ENCODE measurements at places on chromosomes 2 and 18.

- ATAC-seq: no peak
Measured at GRCh38 chr2:232761301-232761907, 15.0 kb downstream of the KCNJ13 start.

DNA sequence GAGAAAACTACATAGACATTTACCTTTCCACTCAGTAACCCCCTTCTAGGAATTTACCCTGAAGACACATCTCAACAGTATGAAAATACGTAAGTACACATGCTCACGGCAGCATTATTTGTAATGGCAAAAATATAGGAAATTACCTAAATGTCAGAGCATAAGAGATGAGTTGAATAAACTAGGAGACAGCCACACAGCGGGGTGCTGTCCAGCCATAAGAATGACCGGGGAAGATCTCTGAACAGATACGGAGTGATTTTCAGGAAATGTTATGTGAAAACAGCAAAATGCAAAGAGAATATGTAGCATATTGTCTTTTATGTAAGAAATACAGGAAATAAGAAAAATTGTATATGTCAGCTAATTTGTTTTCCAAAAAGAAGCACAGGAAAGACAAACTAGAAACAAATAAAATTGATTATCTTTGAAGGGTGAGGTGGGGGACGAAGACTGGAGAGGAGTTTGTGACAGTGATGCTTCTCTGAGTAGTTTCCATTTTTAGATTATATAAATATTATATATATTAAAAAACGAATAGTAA is 195.4 kb downstream of the HAUS1 start:
- no peak for ATAC-seq

- ATAC-seq: no peak
Measured at GRCh38 chr2:96930351-96931010, 55.9 kb downstream of the FAM178B start.

- peak; percentile 25 for ATAC-seq
Measured at GRCh38 chr2:198106621-198107385, 302.4 kb downstream of the PLCL1 start.

GRCh38 chr2:130949954-130950353 is 113.2 kb downstream of the ARHGEF4 start:
- ATAC-seq: no peak

- no peak for ATAC-seq
Measured at GRCh38 chr18:48607056-48607984, 68.5 kb downstream of the CTIF start.

DNA sequence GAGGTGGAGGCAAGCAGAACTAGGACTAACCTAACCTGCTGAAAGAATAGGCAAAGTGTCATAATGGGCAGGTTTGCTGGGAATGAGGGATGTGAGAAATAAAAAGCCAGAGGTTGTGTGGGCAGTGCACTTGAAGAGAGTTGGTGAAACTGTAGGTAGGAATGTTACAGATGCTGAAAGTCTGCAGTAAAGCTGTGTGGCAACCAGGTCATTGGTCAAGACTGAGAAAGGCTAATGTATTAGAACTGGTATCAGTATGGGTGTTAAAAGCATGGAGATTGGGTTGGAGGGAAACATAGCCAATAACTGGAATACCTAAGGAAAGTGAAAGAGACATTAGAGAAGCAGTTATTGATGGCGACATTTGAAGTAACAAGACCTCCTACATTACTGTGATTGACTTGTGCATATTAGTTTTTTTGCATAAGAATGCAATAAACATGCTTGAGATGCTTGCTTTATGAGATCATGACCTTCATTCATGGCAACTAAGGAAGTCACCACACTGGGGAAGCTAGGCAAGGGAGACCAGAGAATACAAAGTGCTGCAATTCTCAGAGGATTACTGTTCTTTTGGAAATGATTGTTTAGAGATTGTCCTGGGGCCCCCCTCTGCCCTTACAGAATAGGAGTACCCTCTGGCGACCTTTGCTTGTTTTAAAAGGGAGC is 11.8 kb downstream of the GULP1 start:
- no peak for ATAC-seq

- peak; percentile 69 for ATAC-seq
Measured at GRCh38 chr2:31318361-31319336, 84.7 kb downstream of the EHD3 start.

DNA sequence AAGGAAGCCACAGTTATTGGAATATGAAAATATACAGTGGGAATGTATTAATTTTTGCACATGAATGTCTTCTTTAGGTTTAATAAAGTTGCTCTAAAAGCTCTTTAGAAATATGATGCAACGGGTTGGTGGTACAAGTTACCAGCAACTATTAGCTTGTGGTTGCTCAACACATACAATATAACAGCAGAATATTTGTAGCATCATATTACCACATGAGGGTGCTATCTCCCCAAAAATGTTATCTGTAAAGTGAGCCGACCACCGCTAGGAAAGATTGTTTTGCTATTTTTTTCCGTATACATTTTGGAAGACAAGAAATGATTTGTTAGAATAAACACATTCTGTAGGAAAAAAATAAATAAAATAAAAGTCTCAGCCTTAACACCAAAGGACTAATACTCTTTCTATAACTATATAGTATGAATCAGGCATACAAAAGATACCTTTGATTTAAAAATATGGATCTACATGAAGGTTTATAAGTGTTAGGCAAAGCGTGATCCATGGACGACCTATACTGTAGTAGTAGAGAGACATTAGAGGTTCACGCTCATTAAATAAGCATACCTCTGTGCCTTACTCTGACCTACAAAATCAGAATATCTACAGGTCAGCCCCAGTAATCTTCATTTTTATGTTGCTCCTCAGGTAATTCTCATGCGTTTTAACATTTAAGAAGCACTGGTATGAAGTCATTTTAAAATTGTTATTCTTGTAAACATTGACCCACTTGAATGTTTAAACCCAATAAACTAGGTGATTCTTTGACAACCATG is 1110.6 kb upstream of the ACVR2A start:
- ATAC-seq: peak; percentile 57

- no peak for ATAC-seq
Measured at GRCh38 chr18:69755041-69755440, 192.6 kb downstream of the CD226 start.

DNA sequence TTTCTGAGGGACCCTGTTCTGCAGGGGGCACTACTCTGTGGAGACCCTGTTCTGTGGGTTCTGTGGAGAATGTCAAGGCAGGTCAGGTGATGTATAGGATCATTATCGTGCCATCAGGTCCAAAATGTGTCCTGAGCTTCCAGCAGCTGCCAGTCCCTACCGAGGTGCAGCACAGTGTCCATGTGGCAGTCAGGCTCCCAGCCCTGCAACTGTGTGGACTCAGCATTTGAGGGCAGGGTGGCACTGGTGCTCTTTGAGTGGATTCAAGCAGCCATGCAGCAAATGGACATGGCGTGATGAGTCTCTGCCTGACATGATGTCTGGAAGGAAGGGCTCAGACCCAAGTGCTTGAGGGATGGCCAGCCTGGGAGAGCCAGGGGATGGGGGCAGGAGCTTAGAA is 35.0 kb downstream of the STK25 start:
- no peak for ATAC-seq

- ATAC-seq: no peak
Measured at GRCh38 chr2:74099271-74099670, 48.4 kb downstream of the BOLA3 start.

- ATAC-seq: no peak
Measured at GRCh38 chr2:118613737-118614136, 233.7 kb downstream of the EN1 start.

- ATAC-seq: no peak
Measured at GRCh38 chr2:128367601-128368359, 49.1 kb upstream of the HS6ST1 start.

DNA sequence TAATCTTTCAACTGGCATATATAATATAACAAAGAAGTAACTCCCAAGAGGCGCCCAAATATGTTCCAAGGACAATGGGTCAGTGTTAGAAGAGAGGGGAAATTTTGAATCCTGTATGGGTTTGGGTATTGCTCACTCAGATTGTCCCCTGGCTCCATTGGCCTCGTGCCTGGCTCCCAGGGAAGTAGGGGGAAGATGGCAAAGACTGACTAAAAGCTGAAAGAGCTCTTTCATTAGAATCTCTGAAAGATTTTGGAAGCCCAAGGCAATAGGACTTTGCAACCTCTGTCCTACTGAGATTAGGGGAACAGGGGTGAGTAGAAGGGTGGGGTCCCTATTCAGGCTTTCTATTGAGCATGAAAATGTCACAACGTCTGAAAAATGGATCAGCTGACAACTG is 1272.8 kb upstream of the ZEB2 start:
- ATAC-seq: no peak

- no peak for ATAC-seq
Measured at GRCh38 chr2:84519332-84519957, 3.1 kb downstream of the DNAH6 start.

- no peak for ATAC-seq
Measured at GRCh38 chr18:69957747-69958146, 10.1 kb upstream of the CD226 start.

DNA sequence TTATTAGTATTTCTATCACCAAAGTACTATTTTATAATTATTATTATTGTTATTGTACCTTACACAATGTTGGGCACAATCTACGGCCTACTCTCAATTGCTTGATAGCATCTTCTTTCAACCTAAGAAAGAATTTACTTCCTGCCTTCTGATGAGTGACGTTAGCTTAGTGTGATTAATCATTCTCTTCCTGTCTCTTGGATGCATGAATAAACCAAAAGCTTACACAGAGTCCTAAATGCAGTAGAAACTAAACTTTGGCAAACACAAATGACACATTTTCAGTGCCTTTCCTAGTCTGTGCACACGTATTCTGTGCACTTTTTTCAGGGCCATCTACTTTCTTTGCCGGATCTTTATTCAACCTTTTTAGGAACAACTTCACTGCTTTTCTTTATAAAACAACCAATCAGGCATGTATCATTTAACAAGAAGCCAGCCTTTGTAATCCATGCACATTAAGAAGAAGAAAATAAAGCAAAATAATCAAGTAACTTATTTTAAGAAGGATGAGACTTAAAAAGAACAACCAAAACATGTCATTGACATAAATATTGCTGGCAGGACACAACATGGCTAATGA is 19.1 kb downstream of the TRAK2 start:
- ATAC-seq: peak; percentile 34

- no peak for ATAC-seq
Measured at GRCh38 chr2:20634507-20635112, 16.3 kb downstream of the HS1BP3 start.

GRCh38 chr2:72893594-72894319 is 6.5 kb downstream of the SPR start:
- no peak for ATAC-seq

- ATAC-seq: peak; percentile 27
Measured at GRCh38 chr18:13369756-13370510, 151.4 kb downstream of the LDLRAD4 start.

GRCh38 chr2:70396612-70397011 is 94.7 kb upstream of the FAM136A start:
- no peak for ATAC-seq

DNA sequence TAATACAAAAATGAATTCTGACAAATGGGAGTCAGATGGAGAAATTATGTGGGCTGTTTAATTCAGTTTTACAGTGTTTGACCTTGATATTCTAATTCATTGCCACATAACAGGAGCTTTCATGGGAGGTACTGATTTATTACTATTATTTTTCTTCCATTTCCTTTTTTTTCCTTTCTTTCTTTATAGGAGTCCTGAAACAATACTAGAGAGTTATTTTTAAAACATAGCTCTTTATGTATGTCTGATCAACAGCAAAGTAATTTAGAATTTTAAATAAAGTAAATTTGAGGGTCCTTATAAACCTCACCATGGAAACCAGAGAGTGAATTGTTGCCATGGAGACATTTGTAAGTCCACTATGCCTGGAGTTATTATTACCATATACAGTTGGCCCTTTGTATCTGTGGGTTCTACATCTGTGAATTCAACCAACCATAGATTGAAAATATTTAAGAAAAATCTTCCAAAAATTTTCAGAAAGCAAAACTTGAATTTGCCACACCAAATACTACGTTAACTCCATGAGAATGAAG is 40.9 kb upstream of the PPP4R1 start:
- ATAC-seq: no peak

DNA sequence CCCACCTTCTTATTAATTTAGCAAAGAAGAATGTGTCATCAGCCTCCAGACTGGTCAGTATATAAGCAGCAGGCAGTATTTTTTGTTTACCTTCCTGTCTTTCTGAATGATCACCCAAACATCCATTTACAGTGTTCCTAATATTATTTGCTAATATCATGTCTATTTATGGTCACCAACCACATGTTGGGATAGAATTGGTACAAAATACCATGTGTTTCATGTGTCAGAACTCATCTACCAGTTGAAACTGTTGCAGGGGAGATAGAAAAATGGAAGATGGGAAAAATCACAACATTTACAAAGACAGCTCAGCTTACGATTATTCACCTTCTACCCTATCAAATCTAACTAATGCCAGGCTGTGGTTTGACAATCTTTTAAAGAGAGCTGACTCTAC is 66.2 kb downstream of the ANKRD44 start:
- no peak for ATAC-seq

- ATAC-seq: no peak
Measured at GRCh38 chr2:147718831-147719230, 126.0 kb upstream of the ACVR2A start.

- no peak for ATAC-seq
Measured at GRCh38 chr2:45184606-45185005, 175.4 kb upstream of the SIX2 start.

DNA sequence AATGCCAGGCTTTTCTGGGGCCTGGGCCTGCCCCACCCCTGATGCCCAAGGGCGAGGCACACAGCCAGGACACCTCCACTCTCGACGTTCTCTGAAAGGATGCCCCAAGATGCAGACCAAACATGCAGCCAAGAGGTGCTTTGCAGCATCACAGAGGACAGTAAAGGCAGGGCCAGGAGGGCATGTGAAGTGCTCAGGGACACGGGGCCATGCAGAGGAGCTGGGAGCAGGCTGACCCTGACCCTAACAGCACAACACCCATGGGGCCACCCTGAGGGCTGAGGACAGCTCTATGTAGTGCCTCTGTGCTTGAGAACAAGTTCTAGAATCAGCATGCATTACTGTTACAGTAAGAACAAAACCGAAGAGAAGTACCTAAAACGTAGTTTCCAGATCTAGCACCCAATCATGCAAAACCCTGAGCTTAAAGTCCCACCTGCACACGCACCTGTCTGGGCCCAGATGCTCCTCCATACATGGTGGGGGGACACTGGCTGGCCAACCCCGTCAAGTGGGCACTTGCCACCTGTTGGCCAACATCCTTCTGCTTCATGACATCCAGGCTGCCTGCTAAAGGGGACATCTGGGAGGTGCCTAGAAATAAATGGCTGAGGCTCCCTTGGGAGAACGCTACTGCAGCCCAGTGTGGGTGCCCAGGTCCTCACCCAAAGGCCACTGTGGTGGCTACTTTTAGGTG is 15.4 kb downstream of the HS6ST1 start:
- ATAC-seq: no peak

DNA sequence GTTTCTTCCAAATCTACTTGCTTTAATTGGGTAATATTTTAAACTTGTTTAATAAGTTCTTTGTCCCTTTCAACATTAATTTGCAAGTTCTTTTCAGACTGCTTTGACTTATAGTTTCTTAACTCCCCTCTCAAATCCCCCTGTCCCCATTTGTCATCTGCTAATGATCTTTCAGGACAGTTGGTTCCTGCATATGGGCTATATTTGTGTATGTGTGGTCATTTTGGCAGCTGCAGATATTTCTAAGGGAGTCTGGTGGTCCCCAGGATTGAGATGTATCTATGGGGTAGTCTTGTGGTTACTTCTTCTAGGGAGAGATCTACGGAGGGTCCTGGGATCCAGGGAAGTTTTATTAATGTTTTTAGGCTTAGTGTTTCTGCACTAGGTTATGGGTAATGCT is 120.6 kb upstream of the SP3 start:
- no peak for ATAC-seq

- peak; percentile 58 for ATAC-seq
Measured at GRCh38 chr18:23943903-23944624, 70.5 kb upstream of the TTC39C start.

- no peak for ATAC-seq
Measured at GRCh38 chr2:78984386-78984785, 41.1 kb upstream of the REG3G start.
